ENCODE measurements at places on chromosomes 5 and 9.

DNA sequence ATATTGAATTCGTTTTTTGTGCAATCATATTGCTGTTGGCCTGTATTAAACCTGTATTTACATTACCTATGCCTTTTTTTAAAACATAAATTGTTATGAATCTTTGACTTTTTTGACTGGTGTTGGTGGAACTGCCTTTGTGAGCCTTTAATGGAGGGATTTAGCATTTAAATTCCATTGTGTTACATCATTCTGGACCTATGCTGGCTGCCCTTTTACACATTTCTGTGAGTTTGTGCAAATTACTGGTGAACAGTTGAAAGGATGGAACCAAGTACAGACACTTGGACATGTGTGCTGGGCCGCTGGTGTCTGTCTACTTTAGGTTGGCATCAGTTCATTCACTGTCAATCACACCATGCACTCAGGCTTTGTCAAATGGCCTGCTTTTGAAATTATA, 3.4 kb downstream of the SNX18 start:
- DNase-seq = no peak

DNA sequence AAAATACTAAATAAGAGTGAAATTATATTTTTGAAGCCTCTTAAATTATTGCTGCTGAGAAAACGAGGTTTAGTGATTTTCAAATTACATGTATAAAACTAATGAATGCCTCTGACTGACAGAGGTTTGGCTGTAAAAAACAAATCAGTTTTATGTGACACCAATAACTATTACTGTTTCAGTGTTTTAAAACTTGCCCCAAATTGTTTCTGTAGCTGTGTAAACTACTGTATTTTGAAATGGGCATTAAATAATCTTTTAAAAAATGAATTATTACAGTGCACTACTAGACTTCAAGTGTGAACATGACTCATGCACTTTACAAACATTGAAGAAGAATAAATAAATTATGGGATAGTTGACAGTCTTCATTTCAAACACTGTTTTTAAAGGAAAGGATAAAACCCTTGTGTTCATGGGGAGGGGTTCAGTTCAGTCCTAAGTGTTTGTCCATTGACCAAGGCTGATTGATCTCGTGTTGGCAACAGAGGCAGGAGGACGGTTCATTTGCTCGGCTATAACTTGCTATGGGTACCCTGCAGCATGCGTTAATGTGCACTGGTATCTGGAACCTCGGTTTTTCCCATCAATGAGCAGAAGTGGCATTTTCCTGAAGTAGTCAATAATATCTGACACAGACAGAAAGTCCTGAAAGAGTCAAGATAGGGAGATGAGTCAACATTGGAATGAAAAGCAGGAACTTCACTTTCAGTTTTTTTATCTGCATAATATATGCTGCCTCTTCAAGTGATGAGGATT, 15.6 kb downstream of the C5orf58 start:
- DNase-seq = no peak

DNA sequence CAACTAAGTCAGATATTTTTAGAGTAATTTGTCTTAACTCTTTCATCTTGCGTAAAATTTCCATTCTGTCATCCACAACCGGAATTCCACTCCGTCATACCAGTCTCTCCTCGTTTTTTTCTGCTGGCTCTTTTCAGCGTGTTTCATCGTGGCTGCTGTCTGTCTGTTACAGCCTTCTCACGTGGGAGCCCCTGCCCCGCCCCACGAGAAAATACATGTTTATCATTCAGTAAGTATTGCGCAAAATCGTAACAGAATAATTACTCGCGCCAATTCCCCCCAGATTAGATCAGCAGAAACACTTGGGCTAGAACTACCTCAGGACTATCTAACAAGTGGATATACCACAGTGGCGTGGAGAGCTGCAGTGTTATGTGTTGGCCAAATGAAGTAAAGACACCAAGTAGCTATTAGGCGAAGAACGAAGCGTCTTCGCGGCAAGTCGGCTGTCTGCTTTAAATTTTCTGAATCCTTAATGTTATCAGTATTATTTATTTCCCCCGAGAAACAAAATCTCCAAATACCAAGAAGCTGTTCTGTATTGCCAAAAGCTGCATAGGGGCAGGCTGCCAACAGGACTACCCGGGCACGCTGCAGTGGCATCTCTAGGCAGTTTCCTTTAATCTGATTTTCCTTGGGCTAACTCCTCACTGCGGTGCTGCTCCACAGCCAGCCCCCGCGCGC, 566 bp upstream of the FOCAD start:
- DNase-seq = no peak

DNA sequence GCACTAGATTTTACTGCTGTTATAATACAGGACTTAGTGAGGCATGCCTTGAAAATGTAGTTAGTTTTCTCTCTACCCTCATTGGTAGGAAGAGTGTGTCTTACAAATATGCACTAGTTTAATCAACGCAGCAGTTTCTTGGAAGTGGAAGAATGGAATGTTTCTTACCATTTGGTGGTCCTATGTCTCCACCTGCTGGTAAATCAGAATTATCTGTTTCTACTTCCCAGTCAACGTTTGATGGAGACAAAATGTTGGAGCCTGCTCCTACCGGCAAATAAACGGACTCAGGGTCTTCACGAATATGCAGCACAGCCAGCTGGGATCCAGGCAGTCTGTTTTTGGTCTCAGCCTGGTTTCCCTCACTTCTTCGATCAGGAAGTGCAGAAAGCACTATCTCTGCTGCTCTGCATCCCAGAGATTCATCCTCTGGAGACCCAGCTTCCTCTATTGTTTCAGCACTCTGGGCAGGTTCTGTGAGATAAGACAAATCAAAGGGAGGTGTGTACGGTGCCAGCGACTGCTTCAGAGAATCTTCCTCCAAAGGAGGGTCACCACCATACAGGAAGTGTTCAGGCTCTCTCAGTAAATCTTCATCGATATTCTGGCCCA, 59.5 kb upstream of the PCA3 start:
- no peak for DNase-seq

DNA sequence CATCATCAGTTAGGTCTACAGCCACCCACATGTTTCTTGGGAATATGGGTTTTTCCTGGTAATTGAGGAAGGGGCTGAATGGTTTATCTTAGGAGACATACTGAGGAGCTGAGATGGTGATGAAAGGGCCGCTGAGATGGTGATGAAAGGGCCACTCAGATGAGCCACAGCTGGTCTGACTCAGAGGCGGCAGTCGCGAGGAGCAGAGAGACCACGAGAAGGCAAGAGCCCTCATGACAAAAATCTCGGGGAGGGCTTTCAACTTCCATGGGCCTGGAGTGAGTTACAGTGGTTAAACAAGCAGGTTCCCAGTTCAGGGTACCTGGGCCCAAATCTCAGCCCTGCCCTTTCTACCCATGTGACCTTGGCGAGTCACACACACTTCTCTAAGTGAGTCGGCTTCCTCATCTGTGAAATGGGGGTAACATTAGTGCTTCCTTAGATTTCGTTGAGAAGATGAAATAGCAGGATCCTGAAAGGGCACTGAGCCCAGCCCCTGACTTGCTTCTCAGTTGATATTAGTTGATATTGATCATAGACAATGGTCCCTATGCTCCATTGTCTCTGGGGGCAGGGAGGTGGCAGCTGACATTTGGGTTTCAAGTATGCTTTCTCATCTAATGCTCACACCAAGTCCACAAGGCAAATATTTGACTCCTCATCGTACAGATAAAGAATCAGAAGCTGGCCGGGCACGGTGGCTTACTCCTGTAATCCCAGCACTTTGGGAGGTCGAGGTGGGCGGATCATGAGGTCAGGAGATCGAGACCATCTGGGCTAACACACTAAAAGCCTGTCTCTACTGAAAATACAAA, 169.5 kb downstream of the RGS3 start:
- DNase-seq = no peak

DNA sequence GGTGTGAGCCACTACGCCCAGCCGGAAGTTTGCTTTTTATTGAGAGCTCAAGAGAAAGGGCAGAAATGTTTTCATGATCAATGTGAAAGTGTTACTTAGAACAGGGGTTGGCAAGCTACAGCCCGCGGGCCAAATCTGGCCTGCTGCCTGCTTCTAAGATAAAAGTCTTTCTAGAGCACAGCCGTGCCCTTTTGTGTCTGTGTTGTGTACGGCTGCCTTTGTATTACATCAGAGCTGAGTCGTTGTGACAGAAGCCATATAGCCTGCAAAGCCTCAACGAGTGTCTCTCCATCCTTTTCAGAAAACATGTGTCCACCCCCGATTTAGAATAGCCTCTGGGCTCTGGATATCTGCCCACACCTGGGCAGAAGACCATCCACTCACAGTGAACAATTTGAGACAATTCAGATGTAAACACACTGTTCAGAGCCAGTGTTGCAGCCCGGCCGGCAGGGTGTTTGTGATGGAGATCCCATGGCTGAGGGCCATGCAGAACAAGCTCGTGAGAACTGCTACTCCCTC, 28.8 kb downstream of the AK8 start:
- no peak for DNase-seq

DNA sequence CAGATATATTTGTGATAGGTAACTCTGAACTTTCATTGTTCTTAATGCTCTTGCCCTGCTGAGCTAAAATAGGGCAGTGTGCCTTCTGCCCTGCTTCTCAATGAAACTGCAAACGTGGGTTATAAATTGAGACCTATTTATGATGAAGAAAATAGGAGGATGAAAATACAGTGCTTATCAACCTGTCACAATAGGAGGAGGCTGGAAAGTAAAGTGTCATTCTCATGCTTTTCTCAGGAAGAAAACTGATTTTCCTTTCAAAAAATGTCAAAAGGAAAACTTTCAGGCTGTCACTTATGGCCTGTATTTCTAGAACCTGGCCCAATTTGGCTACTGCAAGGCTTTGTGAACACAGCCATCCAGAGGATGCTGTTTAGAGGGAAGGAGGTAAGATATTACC, 130.3 kb upstream of the TUSC1 start:
- no peak for DNase-seq

GRCh38 chr5:106116682-106117081, 1554.1 kb downstream of the EFNA5 start:
- no peak for DNase-seq

- DNase-seq = no peak
These were observed 262.1 kb downstream of the CRB2 start for GRCh38 chr9:123617952-123618678.

DNA sequence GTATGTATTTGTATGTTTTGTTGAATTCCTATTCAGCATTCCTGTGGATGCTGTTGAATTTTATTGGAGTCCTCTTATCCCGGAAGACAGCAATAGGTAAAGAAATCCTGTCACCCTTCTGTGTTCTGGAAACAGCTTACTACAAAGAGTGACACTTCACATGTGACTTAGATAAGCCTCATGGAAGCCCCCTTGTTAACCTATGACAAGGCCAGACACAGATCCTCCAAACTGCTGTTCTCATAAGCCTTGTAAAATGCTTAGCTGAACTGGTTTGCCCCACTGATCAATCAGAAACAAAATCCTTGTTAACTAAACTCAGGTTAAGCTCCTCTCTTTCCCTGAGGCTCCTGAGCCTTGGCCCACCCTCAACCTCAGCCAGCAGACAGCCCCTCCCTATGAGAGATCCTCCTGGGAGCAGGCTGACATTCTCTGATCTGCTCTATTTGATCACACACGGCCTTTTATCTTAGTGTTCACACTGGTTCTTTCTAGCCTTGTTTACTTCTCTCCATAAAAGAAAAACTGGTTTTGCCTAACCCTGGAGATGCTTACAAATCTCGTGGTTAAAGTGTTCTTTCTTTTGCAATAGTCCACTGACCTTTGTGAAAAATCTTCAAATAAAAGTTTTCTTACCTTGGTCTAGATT, 29.4 kb upstream of the ATP6V1G1 start:
- DNase-seq = no peak

DNA sequence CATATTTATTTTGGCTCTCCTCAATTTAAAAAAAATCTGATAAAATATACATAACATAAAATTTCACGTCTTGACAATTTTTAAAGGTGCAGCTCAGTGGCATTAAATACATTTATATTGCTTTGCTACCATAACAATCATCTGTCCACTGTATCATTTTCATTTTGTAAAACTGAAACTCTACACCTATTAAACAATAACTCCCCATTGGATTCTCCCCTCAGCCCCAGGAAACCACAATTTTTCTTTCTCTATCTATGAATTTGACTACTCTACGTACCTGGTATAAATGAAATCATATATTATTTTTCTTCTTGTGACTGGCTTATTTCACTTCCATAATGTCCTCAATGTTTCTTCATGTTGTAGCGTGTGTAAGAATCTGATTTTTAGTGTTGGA, 563.5 kb downstream of the PRR16 start:
- no peak for DNase-seq

- DNase-seq = no peak
These were observed 226.6 kb upstream of the ADCY2 start for GRCh38 chr5:7169240-7169878.

DNA sequence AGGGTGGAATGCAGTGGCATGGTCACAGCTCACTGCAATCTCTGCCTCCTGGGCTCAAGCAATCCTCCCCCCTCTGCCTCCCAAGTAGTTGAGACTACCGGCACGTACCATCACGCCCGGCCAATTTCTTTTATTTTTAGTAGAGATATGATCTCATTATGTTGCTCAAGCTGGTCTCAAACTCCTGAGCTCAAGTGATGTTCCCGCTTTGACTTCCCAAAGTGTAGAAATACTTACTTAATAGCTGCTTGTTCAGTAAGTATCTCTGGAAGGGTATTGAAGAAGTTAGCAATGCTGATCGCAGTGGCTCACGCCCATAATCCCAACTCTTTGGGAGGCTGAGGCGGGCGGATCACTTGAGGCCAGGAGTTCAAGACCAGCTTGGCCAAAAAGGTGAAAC, 35.7 kb upstream of the PLIN2 start:
- no peak for DNase-seq

DNA sequence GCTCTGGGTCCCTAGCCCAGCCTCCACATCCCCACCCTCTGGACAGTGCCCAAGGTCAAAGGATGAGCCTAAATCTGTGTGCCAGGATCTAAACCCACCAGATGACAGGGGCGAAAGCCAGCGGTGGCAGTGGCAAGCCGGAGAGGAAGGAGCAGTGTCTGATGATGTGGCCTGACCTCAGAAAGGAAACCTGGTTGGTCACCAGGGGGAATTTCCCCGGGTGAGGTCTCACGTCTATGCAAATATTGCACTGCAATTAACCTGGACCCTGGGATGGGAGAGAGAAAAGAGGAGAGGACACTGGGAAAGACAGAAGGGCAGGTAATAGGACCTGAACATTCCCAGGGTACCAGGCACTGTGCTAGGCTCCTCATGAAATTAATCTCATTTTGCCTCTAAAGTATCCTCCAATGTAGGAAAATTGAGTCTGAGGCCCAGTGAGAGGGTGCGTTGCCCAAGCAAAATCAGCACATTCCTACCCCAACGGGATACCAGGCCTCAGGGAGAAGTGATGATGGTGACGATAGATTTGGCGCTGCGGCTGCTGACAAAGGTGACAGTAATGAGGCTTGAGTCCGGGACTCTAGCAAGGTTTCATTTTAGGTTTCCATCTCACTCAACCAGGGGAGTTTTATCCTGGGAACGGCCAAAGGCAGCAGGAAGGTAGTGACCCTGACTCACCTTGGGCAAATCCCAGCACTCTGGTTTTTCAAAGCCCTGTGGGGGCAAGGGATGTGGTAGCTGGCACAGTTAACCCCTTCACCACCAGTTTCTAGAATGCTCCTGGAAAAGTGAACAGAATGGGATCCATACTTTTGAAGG, 13.4 kb upstream of the TNIP1 start:
- no peak for DNase-seq

GRCh38 chr5:112245656-112246055, 173.4 kb downstream of the EPB41L4A start:
- no peak for DNase-seq

Data from progenitor cell of endocrine pancreas (in vitro differentiated cells).